ENCODE measurements at places on chromosomes 16 and 17.

DNA sequence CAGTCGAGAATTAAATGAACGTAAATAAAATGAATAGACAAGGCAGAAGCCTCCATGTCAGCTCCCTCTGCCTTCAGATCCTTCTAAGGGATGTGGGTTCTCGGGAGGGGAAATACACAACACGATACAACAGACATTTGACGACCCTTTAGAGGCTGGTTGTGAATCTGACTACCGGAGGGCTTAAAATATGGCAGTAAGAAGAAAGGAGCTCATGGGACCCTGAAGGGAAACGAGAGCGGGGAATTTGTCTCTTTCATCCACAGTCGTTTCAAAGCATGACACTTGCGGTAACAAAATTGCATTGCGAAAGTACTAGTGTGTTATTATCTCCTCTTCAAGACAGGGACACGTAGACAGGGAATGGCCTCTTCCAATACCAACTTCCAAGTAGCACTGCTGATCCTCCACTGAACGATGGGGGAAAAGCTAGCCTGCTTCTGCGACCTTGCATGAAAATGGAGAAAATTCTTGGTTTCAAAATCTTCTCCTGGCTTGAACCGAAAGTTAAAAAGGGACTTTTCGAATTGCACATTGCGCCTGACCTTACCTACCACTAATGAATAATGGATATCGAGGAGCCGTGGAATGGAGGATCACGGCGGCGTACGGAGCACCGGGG lies 1.2 kb upstream of the TNRC6C start:
- peak overlapping the region; percentile 72 for H3K27ac ChIP-seq
- H3K4me1 ChIP-seq, result peaks cover 30% of the 10 kb centered on the region
- no peaks in the 10 kb centered on the region for H3K27me3 ChIP-seq
- no peaks in the 10 kb centered on the region for H3K36me3 ChIP-seq
- peak overlapping the region; percentile 61 for H3K4me3 ChIP-seq

GRCh38 chr17:14432079-14432478 lies 131.2 kb downstream of the HS3ST3B1 start:
- H3K4me1 ChIP-seq, result no peaks in the 10 kb centered on the region
- no peak overlapping the region for H3K27ac ChIP-seq
- DNase-seq, result no peak
- no peak overlapping the region for H3K4me3 ChIP-seq
- no peaks in the 10 kb centered on the region for H3K27me3 ChIP-seq
- H3K36me3 ChIP-seq, result no peaks in the 10 kb centered on the region

DNA sequence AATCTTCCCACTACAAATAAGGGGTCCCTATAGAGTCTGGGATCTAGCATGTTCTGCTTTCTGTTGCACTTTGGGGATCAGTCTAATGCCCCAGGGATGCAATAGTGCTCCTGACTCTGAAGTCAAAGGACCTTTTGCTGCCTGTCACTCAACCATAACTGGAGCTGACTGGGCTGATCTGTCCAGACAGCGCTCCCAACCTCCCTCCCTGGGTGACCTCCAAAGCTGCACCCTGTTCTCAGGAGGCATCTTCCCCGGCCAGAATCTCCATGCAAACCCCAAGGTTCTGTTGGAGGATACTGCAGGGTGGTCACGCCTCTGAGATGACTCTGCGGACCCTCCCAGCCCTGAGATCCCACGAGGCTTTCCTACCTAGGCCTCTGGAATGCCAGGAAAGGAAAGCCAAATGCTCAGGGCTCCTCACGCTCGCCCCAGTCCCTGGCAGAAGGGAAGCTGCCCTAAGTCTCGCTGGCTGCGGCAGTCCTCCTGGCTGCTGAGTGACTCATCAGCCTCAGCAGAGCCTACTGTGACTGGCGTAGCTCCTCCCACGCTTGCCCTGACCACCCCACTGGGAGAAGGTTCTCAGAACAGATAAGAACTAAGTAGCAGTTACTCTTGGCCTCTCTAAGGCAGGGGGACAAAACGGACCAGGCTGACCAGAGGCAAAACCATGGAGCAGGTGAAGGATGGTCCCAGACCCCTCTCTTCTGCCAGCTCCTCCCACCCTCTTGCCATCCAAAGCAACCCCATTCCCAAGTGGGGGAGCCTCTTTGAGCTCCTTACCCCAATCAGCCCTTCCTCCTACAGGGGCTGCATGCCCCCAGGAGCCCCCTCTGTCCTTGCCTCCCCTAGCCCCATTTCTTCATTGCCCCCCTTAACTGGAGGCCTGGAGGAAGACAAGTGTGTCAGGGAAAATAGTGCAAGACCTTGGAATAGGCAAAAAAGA lies 124.1 kb upstream of the TNRC6C start:
- H3K27me3 ChIP-seq, result no peaks in the 10 kb centered on the region
- peaks cover 39% of the 10 kb centered on the region for H3K4me1 ChIP-seq
- no peak overlapping the region for H3K4me3 ChIP-seq

- H3K4me3 ChIP-seq, result peak overlapping the region; percentile 88
- DNase-seq, result no peak
- H3K36me3 ChIP-seq, result no peaks in the 10 kb centered on the region
- peak overlapping the region; percentile 51 for H3K27ac ChIP-seq
Observed at GRCh38 chr17:75525806-75526554, 483 bp downstream of the LLGL2 start.

GRCh38 chr17:13346996-13347762 lies 254.6 kb downstream of the HS3ST3A1 start:
- H3K27ac ChIP-seq, result no peak overlapping the region
- no peaks in the 10 kb centered on the region for H3K27me3 ChIP-seq
- no peaks in the 10 kb centered on the region for H3K4me1 ChIP-seq
- no peak overlapping the region for H3K4me3 ChIP-seq

DNA sequence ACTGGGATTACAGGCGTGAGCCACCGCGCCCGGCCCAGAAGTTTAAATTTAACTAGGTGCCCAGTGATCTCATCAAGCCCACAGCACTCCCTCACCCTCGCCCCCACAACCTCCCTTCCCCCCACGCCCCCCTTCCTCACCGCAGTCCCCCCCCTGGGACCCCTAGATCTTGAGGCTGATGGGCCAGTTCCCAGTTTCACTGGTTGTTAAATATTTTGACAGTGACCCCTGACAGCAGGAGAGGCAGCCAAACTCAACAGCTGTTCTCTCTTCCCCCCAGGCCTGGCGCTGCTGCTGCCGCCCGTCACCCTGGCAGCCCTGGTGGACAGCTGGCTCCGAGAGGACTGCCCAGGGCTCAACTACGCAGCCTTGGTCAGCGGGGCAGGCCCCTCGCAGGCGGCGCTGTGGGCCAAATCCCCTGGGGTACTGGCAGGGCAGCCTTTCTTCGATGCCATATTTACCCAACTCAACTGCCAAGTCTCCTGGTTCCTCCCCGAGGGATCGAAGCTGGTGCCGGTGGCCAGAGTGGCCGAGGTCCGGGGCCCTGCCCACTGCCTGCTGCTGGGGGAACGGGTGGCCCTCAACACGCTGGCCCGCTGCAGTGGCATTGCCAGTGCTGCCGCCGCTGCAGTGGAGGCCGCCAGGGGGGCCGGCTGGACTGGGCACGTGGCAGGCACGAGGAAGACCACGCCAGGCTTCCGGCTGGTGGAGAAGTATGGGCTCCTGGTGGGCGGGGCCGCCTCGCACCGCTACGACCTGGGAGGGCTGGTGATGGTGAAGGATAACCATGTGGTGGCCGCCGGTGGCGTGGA lies 15.6 kb downstream of the QPRT start:
- no peaks in the 10 kb centered on the region for H3K36me3 ChIP-seq
- no peak overlapping the region for H3K4me3 ChIP-seq
- no peaks in the 10 kb centered on the region for H3K27me3 ChIP-seq
- H3K4me1 ChIP-seq, result peaks cover 5% of the 10 kb centered on the region

GRCh38 chr17:30429155-30429554 lies 48.1 kb upstream of the GOSR1 start:
- H3K36me3 ChIP-seq, result no peaks in the 10 kb centered on the region
- H3K27ac ChIP-seq, result no peak overlapping the region
- H3K27me3 ChIP-seq, result no peaks in the 10 kb centered on the region
- DNase-seq, result no peak
- H3K4me3 ChIP-seq, result no peak overlapping the region

GRCh38 chr17:42167807-42168206 lies 13.0 kb upstream of the RAB5C start:
- H3K27ac ChIP-seq, result no peak overlapping the region
- no peaks in the 10 kb centered on the region for H3K4me1 ChIP-seq
- H3K36me3 ChIP-seq, result no peaks in the 10 kb centered on the region
- no peaks in the 10 kb centered on the region for H3K27me3 ChIP-seq
- H3K4me3 ChIP-seq, result no peak overlapping the region

GRCh38 chr17:62626719-62627218 lies 701 bp upstream of the MRC2 start:
- peak; percentile 97 for DNase-seq
- H3K27ac ChIP-seq, result peak overlapping the region; percentile 90
- H3K36me3 ChIP-seq, result no peaks in the 10 kb centered on the region
- H3K27me3 ChIP-seq, result no peaks in the 10 kb centered on the region
- H3K4me1 ChIP-seq, result peaks cover 42% of the 10 kb centered on the region

GRCh38 chr17:40525294-40525693 lies 23.9 kb upstream of the TNS4 start:
- peaks cover 56% of the 10 kb centered on the region for H3K4me1 ChIP-seq
- H3K27ac ChIP-seq, result no peak overlapping the region
- no peaks in the 10 kb centered on the region for H3K27me3 ChIP-seq
- DNase-seq, result no peak

- no peaks in the 10 kb centered on the region for H3K27me3 ChIP-seq
- no peak overlapping the region for H3K4me3 ChIP-seq
- peak overlapping the region; percentile 95 for H3K27ac ChIP-seq
- DNase-seq, result no peak
Observed at GRCh38 chr16:30528799-30529457, 2.6 kb upstream of the ZNF768 start.

DNA sequence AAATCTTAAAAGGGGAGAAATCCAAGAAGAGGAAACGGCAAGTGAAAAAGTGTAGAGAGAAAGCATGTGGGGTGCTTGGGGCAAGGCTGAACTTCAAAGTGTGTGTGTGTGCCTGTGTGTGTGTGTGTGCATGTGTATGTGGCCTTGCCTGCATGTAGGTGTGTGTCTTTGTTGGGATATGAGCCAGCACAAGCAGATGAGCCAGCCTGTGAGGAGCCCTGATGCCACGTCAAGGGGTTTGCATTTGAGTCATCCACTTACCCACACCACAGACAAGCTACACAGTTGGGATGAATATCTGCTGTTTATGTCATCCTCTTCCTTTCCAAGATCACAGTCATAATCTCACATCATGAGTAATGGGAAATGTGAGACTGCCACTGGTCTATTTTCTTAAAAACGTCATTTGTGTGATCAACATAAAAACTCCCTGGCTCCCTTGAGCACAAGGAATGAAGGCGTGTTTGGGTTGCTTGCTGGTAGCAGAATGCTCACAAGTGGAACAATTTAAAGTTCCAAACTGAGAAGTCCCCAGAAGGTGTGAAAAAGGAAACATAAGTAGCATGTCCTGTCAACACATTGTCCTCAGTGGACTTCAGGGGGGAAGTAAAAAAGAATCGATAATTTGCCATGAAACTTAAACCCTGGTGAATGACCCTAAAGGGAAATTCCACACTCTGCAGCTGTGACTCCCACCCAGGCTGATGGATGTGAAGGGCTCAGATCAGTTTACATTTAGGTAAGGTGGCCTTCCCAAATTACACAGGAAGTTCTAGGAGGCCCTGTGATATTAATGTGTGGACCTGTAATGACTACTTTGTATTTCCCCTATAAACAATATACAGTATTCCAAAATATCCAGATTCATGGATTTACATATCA lies 14.7 kb downstream of the KCTD19 start:
- H3K27ac ChIP-seq, result peak overlapping the region; percentile 73
- H3K36me3 ChIP-seq, result no peaks in the 10 kb centered on the region
- DNase-seq, result no peak
- no peak overlapping the region for H3K4me3 ChIP-seq
- no peaks in the 10 kb centered on the region for H3K4me1 ChIP-seq

DNA sequence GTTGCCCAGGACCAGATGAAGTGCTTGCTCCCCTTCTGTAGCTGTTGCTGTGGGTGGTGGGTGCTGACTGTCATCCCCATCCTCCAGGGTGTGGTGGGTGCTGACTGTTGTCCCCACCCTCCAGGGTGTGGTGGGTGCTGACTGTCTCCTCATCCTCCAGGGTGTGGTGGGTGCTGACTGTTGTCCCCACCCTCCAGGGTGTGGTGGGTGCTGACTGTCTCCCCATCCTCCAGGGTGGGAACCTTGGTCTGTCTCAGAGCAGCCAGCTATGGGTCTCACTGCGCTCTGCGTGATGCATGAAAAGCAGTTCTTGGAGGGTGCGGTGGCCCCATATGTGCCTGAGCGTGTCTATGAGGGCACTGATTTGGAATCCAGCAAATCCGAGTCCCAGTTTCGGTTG lies 163.8 kb downstream of the RPTOR start:
- H3K36me3 ChIP-seq, result no peaks in the 10 kb centered on the region
- no peak overlapping the region for H3K4me3 ChIP-seq
- H3K4me1 ChIP-seq, result no peaks in the 10 kb centered on the region
- DNase-seq, result no peak
- no peaks in the 10 kb centered on the region for H3K27me3 ChIP-seq

DNA sequence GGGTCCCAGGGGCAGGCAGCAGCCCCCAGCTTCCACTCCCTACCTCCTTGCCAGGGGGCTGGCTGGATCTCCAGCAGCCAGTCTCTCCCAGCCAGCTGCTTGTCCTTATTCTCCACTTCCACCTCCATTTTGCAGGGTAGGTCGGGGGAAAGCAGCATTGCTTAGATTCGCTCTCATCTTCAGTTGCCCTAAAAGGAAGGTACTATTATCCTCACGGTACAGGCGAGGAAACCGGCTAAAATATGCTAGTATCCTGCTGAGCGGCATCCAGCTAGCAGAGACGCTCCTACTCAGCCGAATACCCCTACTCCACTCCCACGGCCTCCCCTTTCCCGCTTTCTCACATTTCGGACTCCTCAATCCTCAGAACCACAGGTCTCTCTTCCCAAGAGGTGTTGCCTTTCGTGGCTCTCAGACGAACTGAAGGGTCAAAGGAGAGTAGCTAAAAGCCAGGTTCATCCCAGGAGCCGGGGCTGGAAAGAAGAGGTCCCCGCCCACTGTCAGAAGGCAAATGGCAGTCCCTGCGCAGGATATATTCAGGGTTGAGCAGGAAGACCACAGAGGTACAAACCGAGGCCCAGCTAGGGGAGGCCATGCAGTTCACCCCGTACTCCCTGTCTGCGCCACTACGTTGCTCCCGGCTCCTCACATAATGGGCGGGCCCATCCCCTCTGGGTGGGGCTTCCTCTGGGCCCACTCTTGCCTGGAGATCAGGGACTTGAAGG lies 1.7 kb upstream of the RAB11FIP4 start:
- no peak overlapping the region for H3K27ac ChIP-seq
- no peaks in the 10 kb centered on the region for H3K36me3 ChIP-seq
- no peaks in the 10 kb centered on the region for H3K27me3 ChIP-seq
- no peak for DNase-seq

GRCh38 chr17:37764383-37764782 lies 19.5 kb upstream of the HNF1B start:
- H3K27me3 ChIP-seq, result no peaks in the 10 kb centered on the region
- H3K27ac ChIP-seq, result no peak overlapping the region
- no peaks in the 10 kb centered on the region for H3K36me3 ChIP-seq
